ENCODE measurements at places on chromosomes 1 and 21. TPM values are rescaled to one million over a fixed set of nuclear protein-coding genes. Genes with fewer than 3 reads are reported as not detected.

Gene URB1
- total RNA-seq, result 22.9 TPM

Gene BCAN
- not detected for total RNA-seq

Gene A3GALT2
- 1.1 TPM for total RNA-seq

Gene KCNK2
- 0.50 TPM for total RNA-seq

Gene PTPRU
- 4.9 TPM for total RNA-seq

Gene NEK7
- 34.1 TPM for total RNA-seq

Gene AQP10
- total RNA-seq, result not detected

Gene TAGLN2
- 697 TPM for total RNA-seq

Gene TENT5C
- total RNA-seq, result under 0.01 TPM

Gene SRGAP2
- 137 TPM for total RNA-seq

Gene LGR6
- total RNA-seq, result 0.23 TPM

Gene FHAD1
- total RNA-seq, result 0.30 TPM

Gene DESI2
- 50.3 TPM for total RNA-seq

Gene DMBX1
- total RNA-seq, result not detected

Gene SPATA21
- not detected for total RNA-seq

Gene SYPL2
- total RNA-seq, result 0.30 TPM

Gene MASP2
- 0.82 TPM for total RNA-seq

Gene USP48
- 22.9 TPM for total RNA-seq

Gene DISC1
- 14.1 TPM for total RNA-seq

Gene TMEM51
- total RNA-seq, result 2.1 TPM

Gene GBP1
- 4.9 TPM for total RNA-seq

Gene PGBD5
- total RNA-seq, result 0.23 TPM

Gene DNAI4
- total RNA-seq, result not detected

Gene SAMSN1
- total RNA-seq, result not detected

Gene KCNT2
- total RNA-seq, result 6.0 TPM

Gene FAM163A
- not detected for total RNA-seq

Gene AADACL3
- total RNA-seq, result not detected

Gene TRIM67
- not detected for total RNA-seq

Gene LCA5L
- 0.90 TPM for total RNA-seq

Gene GCSAML
- not detected for total RNA-seq

Gene LDLRAD1
- not detected for total RNA-seq

Gene SLC27A3
- 10.2 TPM for total RNA-seq

Gene ZNF692
- total RNA-seq, result 32.9 TPM

Gene BSND
- not detected for total RNA-seq

Gene PLEKHA6
- total RNA-seq, result 4.7 TPM

Gene TCHH
- total RNA-seq, result 0.38 TPM

Gene COX20
- total RNA-seq, result 50.2 TPM

Gene CCDC30
- total RNA-seq, result 0.82 TPM

Gene KRTAP22-1
- not detected for total RNA-seq

Gene SHISA4
- total RNA-seq, result 49.3 TPM

Gene LSS
- 30.7 TPM for total RNA-seq

Gene FNDC10
- total RNA-seq, result 3.6 TPM

Gene FALEC
- total RNA-seq, result not detected

Gene RNU1-1
- total RNA-seq, result under 0.01 TPM

Gene ANGPTL7
- total RNA-seq, result not detected

Gene LCE1B
- total RNA-seq, result not detected

Gene LYPD8
- 0.56 TPM for total RNA-seq

Gene PIGV
- 10.8 TPM for total RNA-seq

Gene BCAR3
- 110 TPM for total RNA-seq

Gene SH3BGR
- 13.8 TPM for total RNA-seq

Gene HCN3
- 2.0 TPM for total RNA-seq

Gene OR2T2
- total RNA-seq, result not detected

Gene TMEM54
- 49.9 TPM for total RNA-seq

Gene MSH4
- 0.08 TPM for total RNA-seq

Data from A375 (cell line).